ENCODE measurements at places on chromosomes 1 and 21. TPM values are rescaled to one million over a fixed set of nuclear protein-coding genes. Genes with fewer than 3 reads are reported as not detected.

ANKRD35 gene
- polyA plus RNA-seq = not detected

WDR26 gene
- polyA plus RNA-seq = 5.5 TPM

KCNJ6 gene
- polyA plus RNA-seq = not detected

BRINP3 gene
- not detected for polyA plus RNA-seq

MAP1LC3C gene
- polyA plus RNA-seq = not detected

GPR25 gene
- not detected for polyA plus RNA-seq

RXRG gene
- polyA plus RNA-seq = not detected

DNA sequence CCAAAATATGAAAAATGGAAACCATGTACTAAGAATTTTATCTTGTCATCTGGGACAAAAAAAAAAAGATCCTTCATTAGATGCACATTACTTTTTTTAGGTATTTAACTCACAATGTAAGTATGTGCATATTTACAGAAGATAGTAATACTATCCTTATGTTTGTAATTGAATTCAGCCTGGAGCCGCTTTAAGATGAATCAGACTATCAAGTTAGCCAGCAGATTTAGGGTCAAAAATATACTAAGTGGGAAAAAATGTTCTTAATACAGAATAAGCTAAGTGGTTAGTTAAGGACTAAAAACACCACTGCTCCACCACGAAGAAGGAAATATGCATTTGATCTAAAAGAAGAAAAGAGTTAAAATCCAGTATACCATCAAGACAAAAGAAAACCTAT is 49.1 kb downstream of the DSCAM start:
- no peak overlapping the region for H3K4me3 ChIP-seq
- no peaks in the 10 kb centered on the region for H3K36me3 ChIP-seq
- no peak for DNase-seq
- no peak overlapping the region for H3K27ac ChIP-seq
- H3K4me1 ChIP-seq = no peaks in the 10 kb centered on the region

DNA sequence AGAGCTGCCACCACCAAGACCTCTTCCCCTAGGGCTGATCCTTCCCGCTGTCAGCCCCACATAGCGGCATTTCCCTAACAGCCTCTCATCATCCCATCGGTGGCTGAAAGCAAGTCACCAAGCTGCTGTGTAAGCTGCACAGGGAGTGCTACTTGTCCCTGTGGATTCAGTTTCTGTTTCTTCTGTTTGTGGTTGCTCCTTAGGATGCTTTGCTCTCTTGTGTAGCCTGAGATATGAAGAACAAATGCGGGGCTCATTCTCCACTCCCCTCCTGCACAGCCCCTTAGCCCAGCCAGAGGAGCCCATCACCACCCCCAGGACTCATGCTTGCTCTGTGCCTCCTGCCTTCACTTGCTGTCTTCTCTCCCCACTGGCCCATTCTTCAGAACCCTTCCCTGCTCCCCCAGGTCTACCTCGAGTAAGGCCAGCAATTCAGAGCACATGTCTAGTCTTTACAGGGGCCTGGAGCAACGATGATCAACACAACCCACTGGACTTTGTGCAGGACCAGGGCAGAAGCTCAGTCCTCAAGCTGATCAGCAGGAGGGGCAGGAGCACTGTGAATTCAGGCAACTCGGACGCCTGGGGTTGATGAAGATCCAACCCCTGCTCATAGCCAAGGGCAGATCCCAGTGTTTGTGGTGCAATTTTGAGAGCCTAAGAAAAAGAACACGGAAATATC is 82.6 kb upstream of the GALNT2 start:
- no peak for DNase-seq
- H3K36me3 ChIP-seq = no peaks in the 10 kb centered on the region
- H3K4me3 ChIP-seq = no peak overlapping the region
- no peak overlapping the region for H3K27ac ChIP-seq

DNA sequence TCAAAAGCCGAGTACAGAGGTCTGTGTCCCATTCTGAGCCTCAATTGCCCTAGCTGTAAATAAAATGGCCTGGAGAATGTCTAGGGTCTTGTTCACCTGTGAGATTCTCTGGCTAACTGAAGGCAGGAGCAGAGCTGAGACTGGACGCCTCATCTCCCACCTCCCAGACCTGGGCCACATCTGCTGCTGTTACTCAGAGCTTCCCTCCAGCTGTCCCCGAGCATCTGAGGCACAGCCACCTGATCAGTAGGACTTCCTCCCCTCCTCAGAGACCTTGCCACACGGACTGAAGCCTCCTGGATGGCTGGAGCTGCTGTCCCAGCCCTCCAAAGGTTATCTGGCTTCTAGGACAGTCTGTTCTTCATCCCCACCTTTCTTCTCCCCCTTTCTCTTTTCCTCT is 62.4 kb downstream of the TMEM53 start:
- H3K36me3 ChIP-seq = no peaks in the 10 kb centered on the region
- peak overlapping the region; percentile 63 for H3K27ac ChIP-seq
- no peaks in the 10 kb centered on the region for H3K27me3 ChIP-seq
- no peaks in the 10 kb centered on the region for H3K4me1 ChIP-seq
- no peak for DNase-seq
- H3K4me3 ChIP-seq = no peak overlapping the region

- H3K4me1 ChIP-seq = no peaks in the 10 kb centered on the region
- H3K36me3 ChIP-seq = no peaks in the 10 kb centered on the region
- H3K27ac ChIP-seq = no peak overlapping the region
- DNase-seq = no peak
- H3K27me3 ChIP-seq = no peaks in the 10 kb centered on the region
- no peak overlapping the region for H3K4me3 ChIP-seq
Observed at GRCh38 chr1:208051651-208052050, 140.7 kb upstream of the CD34 start.

- H3K36me3 ChIP-seq = peaks cover 2% of the 10 kb centered on the region
- no peak for DNase-seq
- no peak overlapping the region for H3K27ac ChIP-seq
- no peaks in the 10 kb centered on the region for H3K27me3 ChIP-seq
Observed at GRCh38 chr1:36251794-36252481, 27.7 kb downstream of the THRAP3 start.

DNA sequence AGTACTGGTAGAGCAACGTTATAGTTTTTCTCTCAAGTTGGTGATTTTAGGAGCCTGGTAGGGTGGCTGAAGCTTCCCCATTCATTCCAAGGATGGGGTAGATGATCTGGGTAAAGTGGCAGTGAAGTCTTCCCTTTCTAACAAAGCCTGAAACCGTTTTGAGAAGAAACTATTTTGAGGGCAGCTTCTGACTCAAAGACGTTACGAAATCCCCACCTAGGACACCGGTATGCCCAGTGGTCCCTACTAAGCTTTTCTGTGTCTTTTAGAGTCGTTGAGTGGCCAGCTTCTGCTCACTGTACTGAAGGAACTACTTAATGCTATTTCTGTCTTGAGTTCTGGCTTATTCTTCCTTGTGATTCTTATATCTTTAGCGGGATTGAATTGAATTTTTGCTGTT is 1.4 kb downstream of the WDTC1 start:
- H3K27ac ChIP-seq = peak overlapping the region; percentile 98
- no peak for DNase-seq
- H3K4me1 ChIP-seq = peaks cover 36% of the 10 kb centered on the region
- peak overlapping the region; percentile 100 for H3K4me3 ChIP-seq
